Stimulated activated CD8-positive, alpha-beta memory T cell treated with anti-CD3 and anti-CD28 coated beads, Interleukin-15, amount 100 ng/mL, for 48 hours (primary cell): ENCODE measurements at places on chromosomes 7 and 10.

DNA sequence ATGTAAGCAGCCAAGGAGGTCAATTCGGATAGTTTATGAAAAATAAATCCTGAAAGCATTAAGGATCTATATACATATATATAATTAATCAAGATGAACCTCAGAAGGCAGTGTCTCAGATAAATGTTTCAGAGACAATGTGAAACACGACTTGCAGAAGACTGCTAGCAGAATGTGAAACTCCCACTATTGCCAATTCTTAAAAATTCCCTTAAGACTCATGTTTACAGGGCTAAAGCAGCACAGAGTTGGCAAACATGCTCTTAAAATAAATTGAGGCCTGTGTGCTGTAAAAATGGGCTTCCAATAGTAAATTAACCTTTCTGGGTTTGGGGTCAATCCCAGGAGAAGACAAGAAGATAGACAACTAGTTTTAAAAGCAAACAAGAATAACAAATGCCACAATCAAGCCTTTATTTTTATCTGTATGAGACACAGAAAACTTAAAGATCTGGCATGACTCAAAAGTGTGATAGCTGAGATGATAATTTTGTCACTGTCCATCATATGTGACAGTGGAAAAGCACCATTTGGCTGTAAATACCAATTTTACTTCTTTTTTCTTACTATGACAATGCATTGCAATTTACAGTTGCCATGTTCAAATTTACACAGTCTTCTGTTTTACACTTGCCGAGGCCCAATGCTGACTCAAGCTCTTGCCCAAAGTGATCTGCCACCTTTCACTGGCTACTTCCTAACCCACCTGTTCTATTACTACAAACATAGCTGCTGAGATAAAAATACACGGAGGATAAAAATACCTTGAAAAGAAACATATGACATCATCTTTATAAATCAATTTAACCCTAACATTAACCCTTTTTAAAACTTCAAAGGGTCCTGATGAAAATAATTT is 78.6 kb downstream of the CHCHD3 start:
- no peak for DNase-seq

DNA sequence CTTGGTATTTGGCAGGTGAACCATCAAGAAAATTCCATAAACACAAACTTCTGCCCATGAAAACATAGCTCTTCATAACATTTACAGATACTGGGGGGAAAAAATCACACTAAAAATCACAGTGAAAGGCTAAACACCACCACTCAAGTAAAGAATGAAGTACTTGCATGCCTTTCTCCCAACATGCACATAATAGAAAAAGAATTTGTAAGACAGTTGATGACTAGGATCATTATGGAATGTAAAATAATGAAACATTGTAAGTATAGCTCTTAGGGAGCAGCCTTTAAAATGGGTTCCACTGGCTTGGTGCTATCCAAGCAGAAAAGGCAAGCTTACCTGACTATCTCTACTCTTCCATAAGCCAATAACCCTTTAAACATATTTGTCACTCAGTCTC is 299.9 kb upstream of the LRRN3 start:
- DNase-seq: no peak

- no peak for DNase-seq
Measured at GRCh38 chr10:29239569-29240472, 49.0 kb upstream of the LYZL1 start.

DNA sequence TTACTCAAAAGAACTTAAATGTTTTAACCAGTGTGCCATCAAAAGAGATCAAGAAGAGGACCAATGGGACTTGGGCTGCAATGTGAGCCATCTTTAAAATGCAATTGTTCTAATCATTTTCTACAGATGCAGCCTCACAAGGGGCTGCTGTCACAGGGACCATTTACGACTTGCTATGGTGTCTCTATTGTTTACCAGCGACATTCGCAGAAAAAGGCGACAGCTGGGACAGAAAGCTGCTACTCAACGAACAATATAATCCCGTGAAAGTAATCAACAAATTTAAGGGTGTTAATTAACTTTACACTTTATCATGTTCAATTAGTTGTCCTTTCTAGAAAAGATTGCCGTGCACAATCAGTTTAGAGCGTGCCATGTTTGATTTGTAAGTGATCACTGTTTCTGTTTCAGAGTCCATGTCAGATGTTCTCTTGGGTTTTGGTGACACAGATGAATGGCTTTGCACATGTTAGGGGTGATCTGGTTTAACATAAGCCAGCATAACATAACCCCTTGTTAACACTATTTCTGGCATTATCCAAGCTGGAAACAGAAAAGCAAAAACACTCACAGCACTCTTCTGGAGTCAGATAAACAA is 110.8 kb downstream of the HIBADH start:
- no peak for DNase-seq

GRCh38 chr7:2124604-2125345 is 108.0 kb downstream of the MAD1L1 start:
- no peak for DNase-seq

GRCh38 chr10:5534051-5534821 is 9.5 kb downstream of the CALML3 start:
- DNase-seq: no peak

DNA sequence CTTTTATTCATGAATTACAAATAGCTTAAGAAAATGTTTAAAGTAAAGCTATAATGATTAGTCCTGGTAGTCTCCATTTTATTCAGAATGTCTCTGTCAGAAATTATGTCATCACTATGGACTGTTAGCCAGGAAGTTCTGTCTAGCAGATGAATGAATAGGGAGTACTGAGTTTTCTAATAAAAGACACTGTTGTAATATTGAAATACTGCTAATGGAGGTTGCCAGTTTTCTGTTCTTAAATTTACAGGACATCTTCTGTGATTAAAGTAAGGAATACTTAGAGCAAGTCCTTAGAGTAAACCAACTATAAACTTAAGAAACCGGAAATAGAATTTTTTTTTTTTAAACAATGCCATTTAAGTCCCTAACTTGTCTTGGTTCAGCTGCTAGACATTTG is 309.8 kb downstream of the ADK start:
- no peak for DNase-seq

DNA sequence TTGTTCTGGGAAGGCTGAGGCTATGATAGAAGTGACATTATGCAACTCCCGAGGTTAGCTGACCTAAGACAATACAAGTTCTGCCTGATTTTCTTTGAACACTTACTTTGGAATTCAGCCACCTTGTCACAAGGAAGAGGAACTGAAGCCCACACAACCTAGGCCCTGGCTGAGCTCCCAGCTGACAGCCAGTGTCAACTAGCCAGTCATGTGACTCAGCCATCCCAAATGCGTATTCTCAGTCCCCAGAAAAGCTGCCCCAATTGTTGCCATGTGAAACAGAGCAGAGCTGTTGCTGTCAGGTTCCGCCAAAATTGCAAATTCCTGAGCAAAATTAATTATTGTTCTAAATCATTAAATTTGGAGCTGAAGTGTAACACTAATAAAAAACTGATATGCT is 1010.0 kb downstream of the XPNPEP1 start:
- no peak for DNase-seq

- no peak for DNase-seq
Measured at GRCh38 chr10:110865809-110866482, 5.8 kb upstream of the PDCD4 start.

GRCh38 chr10:15374566-15374965 is 3.5 kb upstream of the FAM171A1 start:
- no peak for DNase-seq

GRCh38 chr7:132065193-132065988 is 509.0 kb upstream of the PODXL start:
- DNase-seq: no peak

GRCh38 chr7:12557282-12557681 is 13.2 kb upstream of the SCIN start:
- no peak for DNase-seq

GRCh38 chr7:1530946-1531262 is 402 bp downstream of the MAFK start:
- no peak for DNase-seq

DNA sequence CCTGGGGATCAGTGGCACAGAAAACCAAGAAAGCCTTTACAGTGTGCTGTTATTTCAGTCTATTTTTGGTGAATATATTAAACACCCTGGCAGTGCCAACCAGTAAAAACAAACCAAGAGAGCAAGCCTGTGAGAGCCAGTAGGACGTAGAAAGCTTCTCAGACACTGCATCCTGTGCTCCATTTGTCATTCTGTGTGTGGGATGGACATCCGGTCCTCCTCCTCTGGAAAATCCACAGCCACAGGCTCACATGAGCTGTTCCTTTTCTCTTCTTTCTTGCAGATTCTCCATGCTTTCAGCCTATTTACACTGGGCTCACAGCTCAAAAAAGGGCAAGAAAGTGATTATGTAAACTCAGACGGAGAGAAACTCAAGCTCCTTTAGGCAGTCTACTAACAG is 119.7 kb upstream of the YAE1 start:
- DNase-seq: no peak

- no peak for DNase-seq
Measured at GRCh38 chr7:4822677-4823076, 39.2 kb downstream of the PAPOLB start.

DNA sequence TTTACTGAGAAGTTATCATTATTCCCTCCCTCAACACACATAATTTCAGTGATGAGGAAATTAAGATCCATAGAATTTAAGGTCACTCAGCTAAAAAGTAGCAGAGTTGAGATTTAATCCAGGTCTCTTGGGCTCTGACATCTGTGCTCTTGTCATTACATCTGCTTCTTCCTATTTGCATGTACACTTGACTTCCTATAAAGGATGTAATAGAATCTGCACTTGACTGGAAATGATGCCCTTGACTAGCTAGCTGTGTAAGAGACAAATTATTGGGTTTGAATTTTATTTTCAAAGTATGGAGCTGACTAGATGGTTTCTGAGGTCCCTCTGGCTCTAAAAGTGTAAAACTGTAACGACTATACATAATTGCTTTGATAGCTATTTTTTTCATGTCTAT is 59.5 kb downstream of the AGK start:
- DNase-seq: no peak

- no peak for DNase-seq
Measured at GRCh38 chr7:35450456-35451214, 196.7 kb upstream of the TBX20 start.

GRCh38 chr10:111706331-111706730 is 477.2 kb downstream of the GPAM start:
- no peak for DNase-seq

GRCh38 chr7:133081119-133081598 is 731 bp downstream of the CHCHD3 start:
- DNase-seq: no peak

- DNase-seq: no peak
Measured at GRCh38 chr10:116298586-116298985, 25.6 kb upstream of the GFRA1 start.

- no peak for DNase-seq
Measured at GRCh38 chr7:88357781-88358525, 51.3 kb upstream of the STEAP4 start.

DNA sequence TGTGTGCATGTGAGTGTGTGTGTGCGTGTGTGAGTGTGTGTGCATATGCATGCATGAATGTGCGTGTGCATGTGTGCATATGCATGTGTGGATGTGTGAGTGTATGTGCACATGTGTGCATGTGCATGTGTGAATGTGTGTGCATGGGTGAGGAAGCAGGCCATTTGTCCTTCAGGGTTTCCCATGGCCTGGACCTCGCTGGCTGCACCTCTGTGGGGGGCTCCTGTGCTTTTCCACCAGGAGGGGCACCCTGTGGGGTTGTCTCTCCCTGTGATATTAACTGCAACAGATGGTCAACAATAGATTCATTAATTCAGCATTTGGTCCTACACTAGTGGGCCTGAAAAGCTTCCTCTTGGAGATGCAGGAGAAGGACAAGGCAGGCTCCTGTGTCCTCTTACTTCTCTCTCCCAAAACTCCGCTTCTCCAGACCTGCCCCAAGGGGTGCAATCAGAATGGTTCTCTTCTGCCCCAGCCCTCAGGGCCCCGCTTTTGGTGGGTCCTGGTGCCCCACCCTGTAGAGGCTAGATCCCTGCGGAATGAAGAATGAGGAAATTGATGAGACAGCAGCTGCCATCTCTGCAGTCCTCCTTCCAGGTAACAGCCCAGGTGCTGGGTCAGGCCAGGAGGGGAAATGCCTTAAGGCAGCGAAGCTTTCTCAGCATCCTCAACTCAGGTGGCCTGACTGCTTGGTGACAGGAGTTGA is 41.5 kb upstream of the NUB1 start:
- no peak for DNase-seq

- no peak for DNase-seq
Measured at GRCh38 chr10:74110120-74110519, 40.5 kb downstream of the AP3M1 start.

GRCh38 chr7:101919363-101920115 is 102.1 kb downstream of the CUX1 start:
- DNase-seq: no peak

GRCh38 chr7:68107968-68108367 is 1111.3 kb downstream of the TYW1 start:
- DNase-seq: no peak

DNA sequence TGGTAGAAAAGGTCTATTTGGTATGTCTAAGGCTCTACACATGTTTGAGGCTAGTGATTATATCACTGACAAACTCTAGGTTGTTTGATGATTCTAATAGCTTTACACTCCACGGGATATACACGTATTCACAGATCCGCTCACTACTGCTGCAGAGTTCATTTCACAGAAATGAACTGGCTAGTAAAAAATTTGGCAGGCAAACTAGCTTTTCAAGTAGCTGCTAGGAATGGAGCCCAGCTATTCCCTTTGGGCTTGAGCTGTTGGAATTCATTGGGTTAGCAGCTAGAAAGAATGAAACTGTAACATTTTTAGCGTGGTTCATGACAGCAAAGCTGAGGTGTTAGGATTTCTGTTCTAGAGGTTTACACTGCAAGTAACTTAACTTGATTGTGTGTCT is 37.6 kb downstream of the R3HCC1L start:
- DNase-seq: no peak

DNA sequence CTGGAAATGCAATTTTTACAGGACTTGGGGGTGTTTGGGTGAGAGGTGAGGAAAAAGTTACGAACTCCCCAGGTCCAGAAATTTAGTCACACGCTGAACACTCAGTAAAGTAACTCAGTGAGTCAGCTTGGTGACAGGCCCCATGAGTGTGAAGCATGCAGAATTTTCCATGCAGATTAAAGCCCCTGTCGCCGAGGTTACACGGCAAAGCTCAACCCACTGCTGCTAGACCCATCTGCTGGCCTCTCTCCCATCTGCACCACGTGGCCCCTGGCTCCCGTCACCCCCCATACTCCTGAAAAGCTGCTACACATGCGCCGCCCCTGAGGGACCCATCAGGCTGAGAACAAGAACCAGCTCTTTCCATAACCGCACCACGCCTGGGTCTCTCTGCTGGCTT is 7.0 kb upstream of the MMP21 start:
- DNase-seq: no peak

- no peak for DNase-seq
Measured at GRCh38 chr7:18401757-18402156, 93.8 kb upstream of the HDAC9 start.

- DNase-seq: no peak
Measured at GRCh38 chr10:31188792-31189406, 130.1 kb upstream of the ZEB1 start.
